ENCODE measurements at places on chromosomes 2 and 18.

DNA sequence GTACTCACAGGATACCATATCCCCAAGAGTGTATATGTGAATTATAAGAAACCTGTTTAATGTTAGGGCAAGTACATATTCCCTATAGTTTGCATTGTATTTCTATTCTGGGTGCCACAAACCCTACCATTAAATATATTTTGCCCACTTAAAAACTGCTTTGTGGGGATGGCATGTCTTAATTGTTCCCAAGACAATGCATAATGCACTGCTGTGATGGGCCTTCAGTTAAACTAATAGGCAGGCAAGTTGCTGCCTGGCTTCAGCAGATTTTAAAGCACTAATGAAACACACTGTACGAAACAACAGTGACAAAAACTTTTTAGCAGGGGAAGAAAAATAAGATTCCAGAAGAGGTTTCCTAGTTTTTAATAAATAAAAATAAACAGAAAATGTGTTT lies 104.8 kb upstream of the VRK2 start:
- no peak for ATAC-seq

DNA sequence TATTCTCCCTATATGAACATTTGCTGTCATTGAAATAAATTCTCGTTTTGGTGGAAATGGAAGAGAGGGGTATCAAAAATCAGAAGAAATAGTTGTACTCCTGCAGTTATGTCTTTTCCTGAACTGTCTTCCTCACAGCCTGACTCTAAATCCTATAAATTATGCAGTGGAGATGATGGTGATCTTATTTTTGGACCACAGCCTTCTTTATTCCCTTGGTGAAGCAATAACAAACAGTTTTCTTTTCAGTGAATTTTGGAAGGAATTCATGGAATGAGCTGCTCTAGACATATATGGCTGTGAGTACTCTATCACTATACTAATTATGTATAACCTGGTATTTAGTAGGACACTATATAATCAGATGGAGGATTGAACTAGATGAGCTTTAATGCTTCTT lies 1.7 kb upstream of the SLC25A12 start:
- no peak for ATAC-seq

DNA sequence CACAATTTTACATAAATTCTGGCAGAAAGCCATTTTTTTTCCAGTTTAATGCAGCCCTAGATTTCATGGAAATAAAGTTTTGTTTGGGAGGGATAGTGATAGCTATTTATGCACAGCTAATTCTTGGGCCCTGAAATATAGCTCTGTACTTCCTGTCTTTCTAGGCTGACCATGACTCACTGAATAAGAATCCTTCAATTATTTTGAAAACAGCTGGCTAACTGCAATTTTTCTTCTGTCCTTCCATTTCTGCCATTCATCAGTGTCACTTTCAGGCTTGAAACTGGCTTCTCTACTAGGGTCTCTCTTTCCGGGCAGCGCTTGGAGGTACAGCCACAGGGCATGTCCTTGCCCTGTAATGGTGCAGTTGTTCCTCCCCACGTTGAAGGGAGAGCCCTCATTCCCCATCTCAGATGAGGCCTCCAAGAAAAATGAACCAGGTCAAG lies 97.1 kb upstream of the TMEM178A start:
- ATAC-seq = no peak

DNA sequence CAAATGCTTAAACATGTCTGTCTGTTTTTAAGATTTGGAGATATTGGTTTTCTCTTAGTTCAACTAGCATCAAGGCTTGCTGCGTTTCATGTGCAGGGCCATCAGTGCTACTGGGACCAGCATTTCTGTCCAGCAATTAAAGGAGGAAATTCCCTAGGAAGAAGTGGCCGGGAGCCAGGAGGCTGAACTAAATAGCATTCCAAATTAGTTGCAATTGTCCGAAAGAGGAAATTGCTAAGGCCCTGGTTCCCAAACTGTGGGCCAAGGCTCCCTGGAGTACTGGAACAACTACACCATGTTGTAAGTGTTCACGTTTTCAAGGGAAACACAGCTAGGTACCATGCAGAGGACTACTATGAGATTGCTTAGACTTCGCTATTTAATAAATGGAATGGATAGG lies 257.9 kb downstream of the PTPRM start:
- ATAC-seq = no peak

DNA sequence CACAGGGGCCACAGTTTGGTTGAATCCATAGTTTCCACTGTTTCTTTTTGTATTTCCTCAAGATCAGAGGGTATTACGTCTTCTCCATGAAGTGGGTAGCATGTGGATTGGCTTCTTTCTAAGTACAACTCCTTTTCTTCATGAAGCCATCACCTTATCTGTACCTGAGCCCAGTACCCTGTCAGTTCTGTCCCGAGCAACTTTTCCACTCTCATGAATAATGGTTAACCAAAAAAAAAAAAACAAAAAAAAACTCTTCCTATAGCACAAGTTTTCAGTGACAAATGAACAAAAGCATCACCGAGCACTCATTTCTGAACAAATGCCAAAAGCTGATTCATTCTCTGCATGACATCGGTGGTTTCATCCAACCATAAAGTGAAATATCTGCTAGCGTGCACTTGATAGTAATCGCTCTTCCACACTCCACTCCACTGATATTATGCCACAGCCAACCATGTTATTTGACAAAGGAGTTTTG lies 53.0 kb upstream of the CCDC150 start:
- ATAC-seq = no peak

DNA sequence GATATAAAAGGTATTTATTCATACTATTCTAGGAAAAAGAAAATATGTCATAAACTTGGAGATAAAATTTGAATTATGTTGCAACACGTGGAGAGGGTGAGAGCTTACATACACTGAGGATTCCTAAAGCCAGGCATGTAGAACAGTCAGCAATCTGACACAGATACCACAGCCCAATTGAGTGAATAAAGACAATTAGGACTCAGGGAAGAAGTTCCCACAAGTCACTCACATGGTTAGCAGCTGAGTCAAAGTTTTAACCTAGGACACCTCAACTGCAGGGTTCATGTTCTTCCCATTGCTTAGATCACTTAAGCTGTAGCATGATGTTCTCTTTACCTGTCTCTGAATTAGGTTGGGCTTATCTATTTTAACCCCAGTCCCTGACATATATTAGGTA lies 189.5 kb downstream of the CMPK2 start:
- no peak for ATAC-seq

DNA sequence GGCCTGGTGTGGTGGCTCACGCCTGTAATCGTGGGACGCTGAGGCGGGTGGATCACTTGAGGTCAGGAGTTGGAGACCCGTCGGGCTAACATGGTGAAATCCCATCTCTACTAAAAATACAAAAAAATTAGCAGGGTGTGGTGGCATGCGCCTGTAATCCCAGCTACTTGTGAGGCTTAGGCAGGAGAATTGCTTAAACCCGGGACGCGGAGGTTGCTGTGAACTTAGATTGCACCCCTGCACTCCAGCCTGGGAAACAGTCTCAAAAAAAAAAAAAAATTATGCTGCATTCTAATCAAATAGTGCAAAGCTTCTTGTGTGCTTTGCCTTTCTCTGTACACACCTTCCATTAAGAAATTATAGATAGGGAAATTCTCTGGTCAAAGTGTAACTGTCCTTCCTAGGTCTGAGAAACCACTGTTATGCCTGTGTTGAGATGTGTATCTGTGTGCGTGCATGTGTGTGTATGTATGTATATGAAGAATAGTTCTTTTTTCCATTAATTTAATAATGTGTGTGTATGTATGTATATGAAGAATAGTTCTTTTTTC lies 2.5 kb downstream of the CD28 start:
- ATAC-seq = no peak

DNA sequence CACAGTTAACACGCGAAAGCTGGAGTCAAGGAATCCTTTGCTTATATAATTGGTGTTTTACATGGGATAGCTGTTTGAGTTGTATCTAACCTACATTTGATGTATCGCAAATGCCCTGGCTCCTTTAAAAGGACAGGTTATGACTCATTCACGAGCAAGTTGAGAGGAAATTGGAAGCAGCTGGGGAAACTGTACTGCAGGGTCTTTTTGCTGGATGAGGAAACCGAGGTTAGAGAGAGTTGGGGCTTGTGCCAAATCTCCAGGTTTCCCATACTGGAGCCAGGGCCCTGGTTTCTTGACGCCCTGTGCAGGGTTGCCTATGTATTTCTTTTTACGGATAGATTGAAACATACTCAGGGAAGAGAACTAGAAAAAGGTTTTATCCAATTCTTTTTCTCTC lies 60.0 kb upstream of the SPTBN1 start:
- ATAC-seq = no peak

DNA sequence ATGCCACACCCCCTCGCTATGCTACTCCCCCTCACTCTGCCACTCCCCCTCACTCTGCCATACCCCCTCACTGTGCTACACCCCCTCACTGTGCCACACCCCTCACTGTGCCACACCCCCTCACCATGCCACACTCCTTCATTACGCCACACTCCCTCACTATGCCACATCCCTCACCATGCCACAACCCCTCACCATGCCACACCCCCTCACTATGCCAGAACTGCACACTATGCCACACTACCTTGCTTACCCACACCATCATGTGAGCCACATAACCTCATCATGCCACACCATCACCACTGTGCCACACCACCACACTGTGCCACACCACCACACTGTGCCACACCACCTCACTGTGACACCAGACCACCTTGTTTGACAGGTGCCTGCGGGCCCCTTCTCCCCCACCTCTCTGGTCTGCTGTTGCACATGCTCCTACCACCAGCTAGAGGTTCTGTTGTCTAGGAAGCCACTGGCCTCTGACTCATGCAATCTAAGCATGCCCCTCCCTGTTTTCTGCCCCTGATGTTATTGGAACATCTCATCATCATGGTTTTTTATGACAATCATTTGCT lies 22.0 kb downstream of the MARCHF4 start:
- no peak for ATAC-seq

DNA sequence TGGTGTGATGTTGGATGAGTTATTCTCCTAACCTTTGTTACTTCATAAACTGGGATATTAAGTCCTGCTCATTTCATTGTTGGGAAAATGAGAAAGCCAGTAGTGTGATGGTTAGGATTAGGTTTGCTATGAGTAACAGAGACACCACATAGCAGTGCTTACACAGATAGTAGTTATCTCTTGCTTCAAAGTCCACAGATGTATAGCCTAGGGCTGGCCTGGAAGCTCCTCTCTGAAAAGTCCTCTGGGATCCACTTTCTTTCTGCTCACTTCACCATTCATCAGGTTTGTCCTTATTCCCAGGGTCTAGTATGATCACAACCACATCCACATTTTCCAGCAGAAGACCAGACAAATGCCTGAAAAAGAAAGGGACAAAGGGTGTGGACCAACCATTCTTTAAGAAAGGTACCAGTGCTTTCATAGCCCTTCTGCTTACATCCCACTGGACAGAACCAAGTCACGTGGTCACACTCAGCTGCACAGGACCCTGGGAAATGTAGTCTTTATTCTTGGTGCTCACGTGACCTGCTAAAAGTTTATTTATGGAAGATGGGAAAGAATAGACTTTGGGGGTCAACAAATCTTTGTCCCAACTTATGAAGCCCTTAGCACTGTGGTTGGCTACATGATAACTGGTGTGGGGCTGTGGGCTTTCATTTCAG lies 108.9 kb downstream of the INSIG2 start:
- peak; percentile 53 for ATAC-seq

DNA sequence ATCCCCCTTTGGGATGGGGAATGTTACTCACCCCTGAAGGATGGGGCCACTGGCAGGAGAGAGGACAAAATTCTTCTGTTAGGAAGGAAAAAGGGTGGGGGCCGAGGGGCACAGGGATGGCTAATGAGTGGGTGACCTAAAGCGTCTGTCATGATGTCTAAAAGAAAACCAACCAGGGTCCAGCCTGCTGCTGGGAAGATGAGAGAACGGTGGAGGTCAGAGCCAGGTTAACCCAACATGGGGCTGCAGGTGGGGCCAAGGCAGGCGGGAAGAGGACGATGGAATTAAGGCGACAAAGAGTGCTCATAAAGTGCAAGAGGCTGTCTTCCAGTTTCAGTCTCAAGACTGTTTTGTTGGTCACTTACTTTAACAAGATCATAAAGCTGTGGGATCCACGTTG lies 90.2 kb downstream of the SMIM21 start:
- no peak for ATAC-seq

- no peak for ATAC-seq
Measured at GRCh38 chr2:200748779-200749178, 62.9 kb upstream of the BZW1 start.

GRCh38 chr2:15666861-15667808 lies 75.5 kb downstream of the DDX1 start:
- no peak for ATAC-seq

GRCh38 chr2:205543937-205544702 lies 138.2 kb upstream of the NRP2 start:
- ATAC-seq = peak; percentile 35

- ATAC-seq = no peak
Measured at GRCh38 chr2:224190936-224191270, 151.8 kb upstream of the SERPINE2 start.

GRCh38 chr2:174785481-174785880 lies 21.2 kb upstream of the CHRNA1 start:
- ATAC-seq = no peak

DNA sequence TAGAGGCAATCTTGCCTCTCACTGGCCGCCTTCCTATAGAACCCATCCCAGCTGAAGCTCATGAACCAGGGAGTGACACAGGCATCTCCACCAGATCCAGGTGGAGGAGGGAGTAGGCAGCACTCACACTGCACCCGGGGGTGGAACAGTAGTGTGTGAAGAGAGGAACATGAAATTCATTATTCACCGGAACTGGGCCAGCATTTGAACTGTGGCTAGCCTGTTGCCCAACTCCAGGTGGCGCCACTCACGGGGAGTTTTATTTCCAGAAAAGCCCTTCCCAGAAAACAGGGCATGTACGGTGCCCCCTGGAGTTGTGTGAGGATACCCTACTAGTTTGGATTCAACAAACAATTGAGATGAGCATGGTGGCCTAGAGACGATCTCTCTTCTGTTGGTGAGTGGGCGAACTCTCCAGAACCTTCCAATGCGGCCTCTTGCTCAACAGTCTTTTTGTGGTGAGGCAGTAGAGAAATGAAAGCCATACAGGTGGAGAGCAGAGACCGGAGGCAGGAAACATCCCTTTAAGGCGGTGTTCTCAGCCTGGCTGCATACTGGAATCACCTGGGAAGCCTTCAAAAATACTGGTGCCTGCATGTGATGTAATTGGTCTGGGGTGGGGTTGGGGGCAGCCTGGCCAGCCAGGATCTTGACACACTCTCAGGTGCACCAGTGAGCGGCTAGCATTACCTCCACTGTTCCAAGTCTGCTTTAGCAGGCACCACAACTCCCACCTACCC lies 73.5 kb upstream of the NEDD4L start:
- ATAC-seq = no peak

GRCh38 chr2:20397811-20398447 lies 47.3 kb upstream of the PUM2 start:
- ATAC-seq = no peak

GRCh38 chr2:138440759-138441158 lies 60.8 kb upstream of the SPOPL start:
- ATAC-seq = no peak

GRCh38 chr18:24238387-24238786 lies 99.5 kb downstream of the CABYR start:
- no peak for ATAC-seq

GRCh38 chr2:12429779-12430406 lies 286.8 kb upstream of the TRIB2 start:
- no peak for ATAC-seq

GRCh38 chr18:22465859-22466457 lies 48.2 kb upstream of the CTAGE1 start:
- no peak for ATAC-seq

GRCh38 chr18:36297417-36298125 lies at the start of gene FHOD3:
Gene FHOD3, plus strand, starts transcription at chr18:36297713. Its CDS starts 123 bp downstream, at chr18:36297836.
- peak; percentile 68 for ATAC-seq

Data from stimulated activated memory B cell treated with anti-CD40 and anti-IgM and Interleukin-4, amounts not matched to agents 10 μg/mL and 1 μg/mL and 100 μg/mL, for 72 hours (primary cell).